ENCODE measurements at places on chromosomes 2 and 18.

DNA sequence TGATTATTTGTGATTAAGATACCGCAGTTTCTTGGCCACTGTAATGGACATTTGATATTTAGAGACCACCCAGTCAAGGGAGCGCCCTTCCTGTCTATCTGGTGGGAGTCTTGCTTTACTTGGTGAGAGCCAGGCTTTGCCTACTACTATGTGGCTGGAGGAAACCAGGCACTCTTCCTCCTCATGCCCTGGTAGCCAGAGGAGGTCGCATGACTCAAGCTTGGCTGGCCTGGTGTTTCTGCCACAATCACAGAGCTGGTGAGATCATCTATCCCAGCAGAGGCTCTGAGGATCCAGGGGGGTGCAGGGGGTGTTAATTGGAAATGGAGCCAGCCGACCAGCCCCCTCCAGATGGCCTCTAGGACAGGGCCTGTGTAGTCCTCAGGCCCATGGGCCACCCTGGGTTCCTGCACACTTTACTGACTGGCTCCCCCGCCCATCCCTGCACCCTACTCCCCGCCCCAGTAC lies 46.8 kb upstream of the BIN1 start:
- DNase-seq, result peak; percentile 95

DNA sequence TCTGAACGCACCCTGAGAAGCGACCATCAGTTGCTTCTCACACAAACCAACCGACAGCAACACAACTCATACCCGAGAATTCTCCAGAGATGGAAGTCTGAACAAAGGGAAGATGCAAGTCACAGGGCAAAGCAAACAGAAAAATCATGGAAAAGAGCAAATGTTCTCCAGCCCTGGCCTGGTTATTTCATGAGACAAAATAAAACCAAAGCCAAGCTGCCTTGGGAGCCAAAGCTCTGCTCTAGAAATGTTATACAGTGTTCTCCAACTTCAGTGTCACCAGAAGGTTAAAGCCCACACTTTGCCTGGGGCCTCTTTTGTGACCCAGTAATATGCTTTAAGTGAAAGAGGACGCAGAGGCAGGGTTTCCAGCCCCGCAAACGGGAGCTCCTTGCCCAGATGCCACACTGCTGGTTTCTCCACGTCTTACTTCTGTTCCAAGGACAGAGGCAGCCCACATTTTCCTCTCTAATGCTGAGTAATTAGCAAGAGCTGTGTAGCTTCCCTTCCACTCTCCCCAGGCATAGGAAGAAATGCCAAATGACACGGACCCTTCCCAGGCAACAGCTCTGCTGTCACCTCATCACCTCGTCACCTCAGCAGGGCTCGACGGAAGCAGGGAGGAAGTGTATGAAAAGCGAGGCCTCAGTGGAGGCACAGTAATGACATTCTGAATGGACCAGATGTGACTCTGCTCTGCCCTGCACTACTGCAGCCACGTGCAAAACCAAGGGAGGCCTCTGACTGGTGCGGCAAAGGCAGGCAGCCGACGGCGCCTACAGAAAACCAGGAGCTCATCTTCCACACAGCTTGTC lies 64.7 kb downstream of the FBXO15 start:
- peak; percentile 2 for DNase-seq

- DNase-seq, result peak; percentile 89
Observed at GRCh38 chr2:96536445-96537065, at the start of gene ARID5A. ARID5A (plus strand) TSS chr2:96536752; CDS start chr2:96536827, 75 bp downstream.

DNA sequence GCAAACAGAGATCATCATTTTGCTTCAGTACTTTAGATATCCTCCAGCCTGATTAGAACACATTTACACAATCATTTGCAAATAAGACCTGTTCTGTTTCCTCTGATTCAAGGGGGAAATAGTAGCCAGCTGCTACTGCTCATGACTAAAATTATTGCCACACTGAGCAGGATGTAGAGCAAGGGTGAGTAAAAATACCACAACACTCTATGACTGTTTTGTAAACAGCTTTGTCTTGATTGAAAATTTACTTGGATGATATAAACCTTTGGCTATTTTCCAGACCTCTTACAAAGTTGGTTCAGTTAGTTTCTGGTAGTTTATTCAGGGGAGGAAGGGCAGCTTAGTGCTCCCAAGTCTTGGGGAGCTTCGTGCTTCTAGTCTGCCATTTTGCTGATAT lies 286.4 kb upstream of the CNTNAP5 start:
- no peak for DNase-seq

DNA sequence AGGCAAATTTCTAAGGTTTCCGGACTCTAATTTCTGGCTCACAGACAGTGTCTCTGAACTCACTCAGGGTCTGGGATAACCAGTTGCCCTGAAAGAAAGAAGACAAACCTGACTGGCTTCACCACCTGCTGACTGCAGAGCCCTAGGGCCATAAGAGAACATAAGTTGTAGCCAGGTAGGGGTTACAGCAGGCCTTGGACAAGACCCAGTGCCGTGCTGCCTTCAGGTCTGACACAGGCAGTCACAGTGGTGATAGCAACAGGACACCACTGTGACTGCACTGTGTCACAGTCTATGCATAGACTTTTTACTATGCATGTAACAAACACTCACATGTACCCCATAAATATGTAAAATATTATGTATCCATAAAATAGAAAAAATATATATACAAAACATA lies 508.5 kb downstream of the PID1 start:
- no peak for DNase-seq

- DNase-seq, result no peak
Observed at GRCh38 chr2:34844629-34845028, 1245.5 kb upstream of the FAM98A start.

DNA sequence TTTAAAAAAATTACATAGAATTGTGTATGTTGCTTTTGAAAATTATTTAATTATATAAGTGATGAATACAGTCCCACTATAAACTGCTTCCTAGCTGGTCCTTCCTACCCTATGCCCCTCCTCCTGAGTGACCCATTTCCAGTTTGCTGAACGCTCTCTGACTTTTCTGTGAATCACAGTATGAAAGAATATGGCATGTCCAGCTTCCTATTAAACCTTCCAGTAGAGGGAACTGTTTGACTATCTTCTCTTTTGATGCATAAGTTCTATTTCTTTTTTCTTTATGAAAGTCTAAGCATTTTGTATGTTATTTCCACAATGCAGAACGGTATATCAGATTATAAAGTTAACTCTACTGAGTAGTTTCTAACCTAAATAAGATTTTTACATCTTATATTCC lies 41.3 kb downstream of the PSMG2 start:
- DNase-seq, result peak; percentile 77

GRCh38 chr2:210541290-210541902 lies 15.0 kb upstream of the CPS1 start:
- DNase-seq, result peak; percentile 3

All from EL (cell line).